Stimulated activated CD8-positive, alpha-beta memory T cell treated with anti-CD3 and anti-CD28 coated beads, Interleukin-7, amount 100 ng/mL, for 24 hours (primary cell): ENCODE measurements at places on chromosomes 16 and 17.
A peak's percentile ranks its signal among the peaks of the same experiment; 100 is the strongest.

- DNase-seq: no peak
Measured at GRCh38 chr17:60333628-60334031, 58.3 kb downstream of the USP32 start.

DNA sequence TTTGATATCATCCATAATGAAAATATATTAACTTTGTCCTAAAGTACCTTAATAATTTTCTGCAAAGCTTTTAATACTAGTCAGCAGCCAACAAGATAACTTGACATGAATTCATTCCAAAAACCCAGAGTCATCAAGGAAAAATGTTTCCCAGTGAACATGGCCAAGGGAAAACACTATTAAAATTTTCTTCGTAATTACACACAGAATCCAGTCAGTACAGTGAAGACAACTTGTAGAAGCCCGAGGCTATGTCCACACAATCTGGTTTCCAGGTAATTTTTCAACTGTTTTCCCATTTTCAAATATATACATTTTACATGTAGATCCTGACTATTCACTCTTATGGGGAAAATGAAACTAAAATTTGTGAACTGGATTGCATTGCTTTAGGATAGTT is 600.9 kb downstream of the CDH8 start:
- no peak for DNase-seq

- DNase-seq: peak; percentile 83
Measured at GRCh38 chr17:49496183-49496866, 1.2 kb downstream of the NGFR start.

- no peak for DNase-seq
Measured at GRCh38 chr17:53934931-53935330, 112.2 kb downstream of the KIF2B start.

DNA sequence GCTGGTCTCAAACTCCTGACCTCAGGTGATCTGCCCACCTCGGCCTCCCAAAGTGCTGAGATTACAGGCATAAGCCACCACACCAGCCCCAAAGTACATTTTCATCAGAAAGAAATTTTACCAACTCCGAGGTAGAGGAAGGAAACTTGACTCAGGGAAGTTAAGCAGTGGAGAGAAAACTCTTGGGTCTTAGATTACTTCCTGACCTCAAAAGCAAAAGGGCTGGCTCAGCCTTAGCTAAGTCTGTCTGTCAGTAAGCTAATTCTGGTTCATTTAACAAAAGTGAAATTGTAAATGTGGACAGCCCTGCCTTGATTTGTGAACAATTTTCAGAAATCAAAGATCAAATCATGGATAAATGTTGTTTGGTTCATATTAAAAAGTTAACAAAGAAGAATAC is 30.6 kb downstream of the MAP2K6 start:
- DNase-seq: no peak

DNA sequence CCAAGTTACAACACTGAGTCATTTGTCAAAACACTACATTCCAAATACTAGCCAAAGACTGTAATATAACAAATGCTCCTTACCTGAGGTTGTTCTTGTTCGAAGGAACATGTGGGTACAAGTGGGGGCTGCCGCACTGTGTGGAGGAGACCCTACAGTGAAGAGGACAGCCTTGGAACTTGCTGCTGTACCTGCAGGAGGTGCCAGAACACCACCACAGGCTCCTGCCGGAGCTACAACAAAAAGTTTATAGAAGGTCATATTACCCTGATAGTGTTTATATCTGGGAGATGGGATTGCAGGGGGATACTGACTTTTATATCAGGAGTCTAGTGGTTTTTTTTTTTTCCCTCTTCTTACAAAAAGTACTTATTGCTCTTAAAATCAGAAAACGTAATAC is 37.8 kb upstream of the ALDH3A1 start:
- DNase-seq: no peak

DNA sequence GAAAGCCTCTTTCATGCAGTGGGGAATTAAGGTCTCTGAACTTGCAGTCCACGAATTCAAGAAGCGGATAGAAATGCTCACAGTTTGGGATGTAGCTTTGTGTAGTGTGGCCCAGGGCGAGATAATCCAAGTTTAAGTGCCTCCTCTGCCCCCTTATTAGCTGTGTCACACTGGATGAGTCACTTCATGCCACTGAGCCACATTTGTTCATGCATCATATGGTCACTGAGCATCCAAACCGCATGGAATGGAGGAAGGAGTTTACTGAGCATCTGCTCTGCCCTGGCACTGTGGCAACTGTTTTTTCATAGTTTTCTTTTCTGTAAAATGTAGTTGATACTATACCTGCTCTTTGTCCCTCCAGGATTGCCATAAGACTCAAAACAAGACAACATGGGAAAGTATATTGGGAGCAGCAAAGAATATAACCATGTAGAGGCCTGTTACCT is 15.1 kb upstream of the DHX8 start:
- no peak for DNase-seq

GRCh38 chr17:75536366-75536765 is 10.9 kb downstream of the LLGL2 start:
- no peak for DNase-seq

- no peak for DNase-seq
Measured at GRCh38 chr17:47992216-47992615, 21.3 kb downstream of the CDK5RAP3 start.

DNA sequence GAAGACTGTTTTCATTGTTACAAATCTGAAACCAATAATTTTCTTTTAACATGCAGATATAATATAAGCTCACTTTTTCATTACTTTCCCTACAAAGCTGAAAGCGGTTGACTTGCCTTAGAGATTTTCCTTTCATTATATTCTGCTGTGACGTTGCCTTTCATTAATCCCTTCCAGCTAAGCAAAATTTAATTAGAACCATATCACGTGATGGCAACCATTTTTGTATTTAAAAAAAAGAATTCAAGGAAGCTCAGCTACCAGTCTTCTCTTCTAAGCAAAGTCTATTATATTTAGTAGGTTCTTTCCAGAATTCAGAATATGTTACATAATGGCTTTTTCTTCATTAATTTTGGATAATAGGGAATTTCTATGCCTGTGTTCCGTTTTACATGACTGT is 186.5 kb downstream of the PRKCA start:
- no peak for DNase-seq

DNA sequence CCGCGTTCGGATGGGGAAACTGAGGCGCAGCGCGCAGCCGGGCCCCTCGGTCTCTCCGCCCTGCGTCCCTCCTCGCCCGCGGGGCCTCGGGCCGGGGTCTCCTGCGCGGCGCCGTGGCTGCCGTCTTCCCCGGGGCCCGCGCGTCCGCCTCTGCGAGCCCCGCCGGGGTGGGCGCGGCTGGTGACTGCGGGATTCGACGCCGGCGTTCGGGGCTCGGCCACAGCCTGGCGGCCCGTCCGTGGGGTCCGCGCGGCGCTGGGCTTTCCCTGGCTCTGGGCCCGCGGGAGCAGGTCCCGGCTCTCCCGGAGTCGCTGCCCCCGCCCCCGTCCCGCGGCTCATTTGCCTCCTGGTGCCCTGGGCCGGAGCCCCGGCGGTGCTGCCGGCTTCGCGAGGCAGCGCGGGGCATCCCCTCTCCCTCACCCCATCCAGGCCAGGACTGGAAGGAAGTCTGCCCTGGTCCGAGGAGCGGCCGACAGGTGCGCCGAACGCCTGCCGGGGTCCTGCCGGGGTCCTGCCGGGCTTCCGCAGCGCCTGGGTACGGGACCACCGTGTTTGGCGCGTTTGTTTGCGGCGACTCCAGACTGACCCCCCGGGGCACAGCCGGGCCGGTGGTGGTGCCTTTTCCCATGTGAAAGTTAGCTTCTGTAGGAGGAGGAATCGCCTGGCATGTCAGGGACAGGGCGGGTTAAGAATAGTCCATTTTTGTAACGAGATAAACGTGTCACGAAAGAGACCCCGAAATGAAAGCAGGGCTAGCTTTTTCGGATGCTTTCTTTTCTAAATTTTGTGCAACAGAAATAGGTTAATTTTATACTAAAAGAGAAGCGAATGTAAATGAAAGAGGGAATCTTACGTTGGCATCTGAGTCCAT is 671 bp downstream of the CHMP6 start:
- DNase-seq: no peak

GRCh38 chr16:11990702-11991390 is 14.3 kb downstream of the SNX29 start:
- DNase-seq: no peak

GRCh38 chr16:23996258-23996955 is 160.6 kb downstream of the PRKCB start:
- DNase-seq: no peak

GRCh38 chr17:52546493-52546892 is 388.0 kb upstream of the CA10 start:
- DNase-seq: no peak

DNA sequence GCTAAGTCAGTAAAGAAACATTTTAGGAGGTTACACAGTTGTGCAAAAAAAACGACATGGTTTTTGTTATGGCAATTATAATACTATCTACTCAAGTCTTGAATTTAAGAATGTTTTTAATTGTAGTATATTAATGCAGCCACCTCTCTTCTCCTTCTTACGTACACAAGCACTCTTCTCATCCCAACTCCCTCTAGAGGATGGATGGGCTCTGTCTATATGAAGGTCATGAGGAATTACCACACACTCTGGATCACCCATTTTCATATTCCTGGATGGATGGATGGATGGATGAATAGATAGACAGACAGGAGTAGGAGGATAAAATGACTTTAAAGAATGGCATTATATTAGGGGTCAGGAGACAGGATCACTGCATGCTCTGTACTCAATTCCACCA is 120.0 kb downstream of the PHKB start:
- no peak for DNase-seq

DNA sequence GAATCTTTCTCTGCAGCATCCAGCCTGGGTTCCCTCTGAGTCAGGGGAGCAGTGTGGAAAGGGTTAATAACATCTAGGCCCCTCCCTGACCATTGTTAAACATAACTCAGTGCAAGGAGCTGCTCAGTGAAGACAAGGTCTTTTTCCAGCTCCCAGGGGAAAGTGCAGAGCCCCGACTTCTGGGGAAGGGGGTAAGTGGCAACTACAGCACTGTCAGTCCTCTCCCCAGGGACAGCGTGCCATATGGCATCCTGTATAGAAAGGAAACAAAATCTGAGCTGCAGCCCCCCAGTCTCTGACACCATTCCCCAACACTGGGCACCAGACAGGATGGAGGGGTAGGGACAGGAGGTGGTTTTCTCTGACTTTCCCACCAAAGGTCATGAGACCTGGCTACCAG is 7.8 kb downstream of the MRPL27 start:
- DNase-seq: no peak

GRCh38 chr17:77354670-77355455 is 214.1 kb downstream of the SEC14L1 start:
- DNase-seq: no peak

DNA sequence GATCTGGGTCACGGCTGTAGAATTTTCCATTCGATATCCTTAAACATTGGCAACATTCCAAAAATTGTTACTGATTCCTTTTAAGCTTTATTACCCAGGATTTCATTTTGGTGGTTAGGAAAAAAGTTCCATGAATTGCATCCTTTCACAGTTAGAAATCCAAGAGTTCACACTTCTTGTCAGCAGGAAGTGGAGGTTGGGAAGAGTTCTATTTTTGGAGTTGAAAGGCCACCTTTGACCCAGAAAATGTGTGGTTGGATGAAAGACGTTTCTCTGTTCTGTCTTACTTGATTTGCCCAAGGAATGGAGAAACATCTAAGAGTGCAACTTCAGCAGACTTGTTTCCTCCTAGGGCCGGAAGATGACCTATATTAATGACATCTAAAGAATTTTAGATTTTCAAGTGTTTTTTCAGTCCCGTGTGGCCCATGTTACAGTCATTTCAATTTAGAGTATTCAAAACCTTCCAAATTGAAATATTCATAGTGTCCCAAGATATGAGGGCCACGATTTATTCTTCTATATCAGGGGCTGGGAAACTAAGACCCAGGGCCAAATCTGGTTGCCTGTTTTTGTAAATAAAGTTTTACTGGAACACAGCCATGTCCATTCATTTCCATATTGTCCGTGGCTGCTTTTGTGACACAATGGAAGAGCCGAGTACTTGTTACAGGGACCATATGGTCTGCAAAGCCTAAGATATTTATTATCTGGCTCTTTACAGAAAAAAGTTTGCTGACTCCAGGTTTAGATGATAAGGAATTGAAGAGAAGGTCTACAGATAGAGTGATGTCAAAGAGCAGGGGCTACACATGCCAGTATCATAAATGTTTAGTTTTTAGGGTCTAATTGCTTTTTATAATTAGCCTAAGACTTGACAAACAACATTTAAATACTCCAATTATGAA is 50.2 kb downstream of the CDK5R1 start:
- DNase-seq: no peak

DNA sequence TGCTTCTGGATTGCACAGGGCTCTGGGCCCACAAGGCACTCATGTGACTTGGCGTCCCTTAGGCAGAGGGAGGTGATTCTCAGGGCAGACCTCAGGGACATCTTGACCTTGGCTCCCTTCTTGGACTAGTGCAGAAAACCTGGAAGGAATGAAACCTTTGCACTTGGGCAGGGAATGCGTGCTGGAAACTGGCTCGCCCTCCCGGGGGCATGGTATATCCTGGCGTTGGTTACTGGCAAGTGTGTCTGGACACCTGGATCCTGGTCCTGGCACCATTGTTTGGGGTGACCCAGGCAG is 63.5 kb upstream of the LGALS9 start:
- DNase-seq: no peak

DNA sequence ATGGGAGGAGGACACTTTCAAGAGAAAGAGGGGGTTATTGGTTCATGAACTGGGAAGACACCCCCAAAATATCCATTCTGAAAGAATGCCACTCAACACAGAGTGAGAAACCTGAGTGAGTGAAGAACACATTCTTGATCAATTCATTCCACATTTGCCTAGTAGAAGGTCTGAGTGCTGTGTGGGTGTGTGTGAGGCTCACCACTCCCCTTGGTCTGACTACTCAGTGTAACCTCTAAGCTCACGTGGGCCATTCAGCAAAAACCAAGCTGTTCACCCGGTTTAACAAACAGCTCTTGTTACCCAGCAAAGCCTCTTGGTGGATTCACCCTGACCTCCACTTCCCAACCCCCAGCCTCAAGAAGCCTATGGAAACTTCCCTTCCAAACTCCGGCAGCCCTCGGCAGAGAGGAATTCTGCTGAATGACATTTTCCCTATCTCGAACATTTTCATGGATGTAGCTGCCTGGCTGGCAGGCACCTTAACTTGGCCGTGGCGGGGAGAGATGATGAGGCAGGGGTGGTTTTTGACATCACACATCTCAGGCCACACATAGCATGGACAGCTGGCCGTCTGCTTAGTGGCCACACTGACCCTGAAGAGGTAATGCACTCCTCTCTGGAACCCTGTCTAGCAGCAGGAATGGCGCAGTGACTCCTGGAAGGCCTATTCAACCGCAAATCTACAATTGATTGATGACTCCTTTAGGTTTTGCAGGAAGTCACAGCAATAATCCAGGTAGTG is 11.6 kb downstream of the ST6GALNAC1 start:
- DNase-seq: no peak

- no peak for DNase-seq
Measured at GRCh38 chr17:68205808-68206720, 41.8 kb upstream of the AMZ2 start.

GRCh38 chr16:81445143-81445961 is 744 bp downstream of the CMIP start:
- no peak for DNase-seq

- no peak for DNase-seq
Measured at GRCh38 chr16:49631187-49632041, 224.5 kb downstream of the ZNF423 start.

- DNase-seq: no peak
Measured at GRCh38 chr17:28712032-28712704, 480 bp upstream of the PROCA1 start.
